ENCODE measurements at places on chromosomes 6 and 20.

GRCh38 chr6:158908606-158909005 lies 89.4 kb upstream of the EZR start:
- DNase-seq, result no peak

- DNase-seq, result no peak
These were observed 508.0 kb downstream of the QKI start for GRCh38 chr6:163922562-163922961.

DNA sequence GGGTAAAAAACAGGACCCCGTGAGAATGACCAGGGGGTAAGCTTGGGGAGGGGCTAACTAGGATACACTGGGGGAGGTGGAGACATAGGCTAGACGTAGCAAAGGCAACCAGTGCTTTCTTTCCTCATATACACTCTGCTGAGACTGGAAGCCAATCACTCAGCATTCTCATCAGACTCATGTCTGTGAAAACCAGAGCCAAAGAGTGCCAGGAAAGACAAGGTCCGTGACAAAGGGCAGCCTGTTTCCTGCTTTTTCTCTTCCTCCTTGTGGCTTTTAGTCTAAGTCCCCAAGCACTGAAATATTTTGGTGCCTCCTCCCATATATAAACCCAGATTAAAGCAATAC lies 97.9 kb upstream of the NEDD9 start:
- no peak for DNase-seq

DNA sequence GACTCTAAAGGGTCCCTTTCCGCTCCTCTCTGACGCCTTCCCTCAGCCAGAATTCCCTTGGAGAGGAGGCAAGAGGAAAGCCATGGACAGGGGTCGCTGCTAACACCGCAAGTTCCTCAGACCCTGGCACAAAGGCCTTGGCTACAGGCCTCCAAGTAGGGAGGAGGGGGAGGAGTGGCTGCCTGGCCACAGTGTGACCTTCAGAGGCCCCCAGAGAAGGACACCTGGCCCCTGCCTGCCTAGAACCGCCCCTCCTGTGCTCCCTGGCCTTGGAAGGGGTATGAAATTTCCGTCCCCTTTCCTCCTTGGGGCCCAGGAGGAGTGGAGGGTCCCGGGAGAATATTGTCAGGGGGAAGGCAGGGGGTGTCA lies 2.7 kb downstream of the VEGFA start:
- DNase-seq, result no peak

GRCh38 chr6:125753218-125753936 lies 3.9 kb downstream of the HEY2 start:
- DNase-seq, result no peak

DNA sequence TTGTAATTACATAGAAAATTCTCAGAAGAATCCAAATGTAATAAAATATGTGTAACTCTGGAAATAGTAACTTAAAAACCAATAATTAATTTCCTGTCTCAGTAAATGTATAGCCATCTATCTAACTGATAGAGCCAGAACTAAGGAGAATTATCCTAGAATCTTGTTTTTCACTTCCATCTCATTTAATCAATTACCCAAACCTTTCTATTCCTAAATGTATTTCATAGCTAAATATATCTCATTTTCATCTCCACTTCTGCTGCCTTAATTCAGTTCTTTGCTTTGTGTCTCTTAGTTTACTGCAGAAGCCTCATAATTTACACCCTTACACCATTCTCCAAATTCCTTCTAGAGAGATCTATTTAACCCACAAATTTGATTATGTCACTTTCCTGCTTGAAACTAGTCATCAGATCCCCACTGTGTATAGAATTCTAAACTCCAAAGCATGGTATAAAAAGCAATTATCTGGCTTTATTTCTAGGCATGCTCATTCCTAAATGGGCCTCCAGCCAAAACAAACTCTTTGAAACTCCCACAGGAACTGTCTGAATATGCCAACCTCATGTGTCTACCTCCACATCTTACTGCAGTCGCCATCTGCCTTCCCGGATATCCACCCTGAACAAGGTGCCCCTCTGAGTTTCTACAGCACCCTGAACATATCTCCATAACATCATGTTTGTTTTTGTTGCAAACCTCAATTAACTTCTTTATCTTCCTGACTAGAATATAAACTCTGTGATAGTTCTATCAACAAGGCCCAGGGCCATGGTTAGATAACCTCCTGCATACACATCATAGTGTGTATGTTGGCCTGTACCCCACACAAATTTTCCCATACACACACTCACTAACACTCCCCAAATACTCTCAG lies 70.5 kb upstream of the ADTRP start:
- DNase-seq, result no peak

DNA sequence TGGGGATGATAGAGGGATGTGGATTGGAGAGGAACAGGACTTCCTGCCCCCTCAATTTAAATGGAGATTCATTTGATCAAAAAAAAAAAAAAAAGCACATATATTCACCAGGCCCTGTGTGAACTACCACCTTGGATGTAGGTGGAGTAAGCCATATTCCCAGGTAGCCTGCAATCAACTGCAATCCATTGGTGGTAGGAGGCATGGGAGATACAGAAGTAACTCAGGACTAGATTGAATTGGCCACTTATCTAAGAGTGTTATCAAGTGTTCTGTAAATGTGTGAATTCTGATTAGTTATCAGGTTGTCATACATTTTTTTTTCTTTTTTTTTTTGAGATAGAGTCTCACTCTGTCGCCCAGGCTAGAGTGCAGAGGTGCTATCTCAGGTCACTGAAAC lies 124.1 kb upstream of the ESR1 start:
- DNase-seq, result no peak

- DNase-seq, result no peak
These were observed 175.2 kb downstream of the CDKAL1 start for GRCh38 chr6:20709451-20709850.

- no peak for DNase-seq
These were observed 173.0 kb upstream of the JAG1 start for GRCh38 chr20:10846766-10847165.

- no peak for DNase-seq
These were observed 64.7 kb upstream of the TIAM2 start for GRCh38 chr6:154930451-154930851.

DNA sequence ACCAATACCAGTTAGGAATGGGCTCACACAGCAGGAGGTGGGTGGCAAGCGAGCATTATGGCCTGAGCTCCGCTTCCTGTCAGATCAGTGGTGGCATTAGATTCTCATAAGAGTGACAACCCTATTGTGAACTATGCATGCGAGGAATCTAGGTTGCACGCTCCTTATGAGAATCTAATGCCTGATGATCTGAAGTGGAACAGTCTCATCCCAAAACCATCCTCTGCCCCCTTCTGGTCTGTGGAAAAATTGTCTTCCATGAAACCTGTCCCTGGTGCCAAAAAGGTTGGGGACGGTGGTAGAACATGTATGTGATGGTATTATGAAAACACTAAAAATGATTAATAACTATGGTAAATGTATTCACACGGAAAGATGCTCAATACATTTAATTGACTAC lies 99.7 kb upstream of the HIVEP1 start:
- no peak for DNase-seq

DNA sequence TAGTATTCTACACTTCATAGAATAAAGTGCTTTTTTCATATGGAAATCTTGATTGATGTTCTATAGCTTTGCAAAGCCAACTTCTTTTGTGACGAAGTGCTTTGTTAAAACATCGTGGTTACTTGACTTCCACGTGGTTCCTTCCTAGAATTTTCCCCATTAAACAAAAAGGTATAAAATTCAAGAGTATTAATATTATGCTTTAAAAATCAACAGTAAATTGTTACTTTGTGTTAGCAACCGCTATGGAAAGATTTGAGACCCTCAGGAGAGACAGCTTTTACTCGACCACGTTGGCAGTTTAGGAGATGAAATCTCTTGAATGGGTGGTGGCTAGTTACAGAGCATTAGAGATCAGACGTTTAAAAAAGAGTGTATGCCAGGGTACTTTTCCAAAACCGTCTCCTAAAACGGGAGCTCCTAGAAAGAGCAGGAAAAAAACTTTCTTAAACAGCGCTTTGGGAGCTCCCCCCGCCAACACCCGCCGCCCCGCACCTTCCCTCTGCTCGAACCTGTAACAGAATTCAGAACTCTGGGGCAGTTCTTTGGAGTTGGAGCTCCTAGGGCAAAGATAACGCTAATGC lies 920 bp downstream of the GJA1 start:
- no peak for DNase-seq

- DNase-seq, result no peak
These were observed 107.8 kb downstream of the CDC5L start for GRCh38 chr6:44495036-44495901.

- no peak for DNase-seq
These were observed 20.7 kb downstream of the C6orf15 start for GRCh38 chr6:31091680-31092079.

DNA sequence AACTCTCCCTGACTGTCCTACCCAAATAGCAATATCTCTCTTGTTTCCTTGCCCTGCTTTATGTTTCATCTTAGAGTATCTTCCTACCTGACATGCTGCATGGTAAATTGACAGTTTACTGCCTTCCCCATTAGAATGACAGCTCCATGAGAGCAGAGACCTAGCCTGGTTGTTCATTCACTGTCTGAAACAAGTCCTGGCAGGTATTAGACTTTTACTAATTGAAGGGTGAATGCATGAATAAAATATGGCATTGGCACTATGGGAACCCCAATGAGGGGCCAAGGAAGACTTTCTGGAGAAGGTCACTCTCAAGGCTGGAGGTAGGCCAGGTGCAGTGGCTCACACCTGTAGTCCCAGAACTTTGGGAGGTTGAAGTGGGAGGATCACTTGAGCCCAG lies 3.8 kb upstream of the CITED2 start:
- no peak for DNase-seq

DNA sequence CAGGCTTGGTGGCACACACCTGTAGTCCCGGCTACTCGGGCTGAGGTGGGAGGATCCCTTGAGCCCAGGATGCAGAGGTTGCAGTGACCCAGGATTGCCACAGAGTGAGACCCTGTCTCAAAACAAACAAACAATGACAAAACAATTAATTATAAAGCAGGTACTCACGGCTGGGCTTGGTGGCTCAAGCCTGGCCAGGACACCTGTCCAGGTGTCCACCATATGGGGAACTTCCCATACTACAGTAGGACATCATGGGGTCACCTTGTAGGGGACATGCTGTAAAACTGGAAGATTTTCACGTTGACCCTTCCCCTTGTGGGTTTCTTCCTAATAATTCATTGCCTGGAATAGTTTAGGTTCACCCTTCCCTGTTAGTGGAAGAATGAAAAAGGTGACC lies 30.7 kb upstream of the RPL7L1 start:
- no peak for DNase-seq

DNA sequence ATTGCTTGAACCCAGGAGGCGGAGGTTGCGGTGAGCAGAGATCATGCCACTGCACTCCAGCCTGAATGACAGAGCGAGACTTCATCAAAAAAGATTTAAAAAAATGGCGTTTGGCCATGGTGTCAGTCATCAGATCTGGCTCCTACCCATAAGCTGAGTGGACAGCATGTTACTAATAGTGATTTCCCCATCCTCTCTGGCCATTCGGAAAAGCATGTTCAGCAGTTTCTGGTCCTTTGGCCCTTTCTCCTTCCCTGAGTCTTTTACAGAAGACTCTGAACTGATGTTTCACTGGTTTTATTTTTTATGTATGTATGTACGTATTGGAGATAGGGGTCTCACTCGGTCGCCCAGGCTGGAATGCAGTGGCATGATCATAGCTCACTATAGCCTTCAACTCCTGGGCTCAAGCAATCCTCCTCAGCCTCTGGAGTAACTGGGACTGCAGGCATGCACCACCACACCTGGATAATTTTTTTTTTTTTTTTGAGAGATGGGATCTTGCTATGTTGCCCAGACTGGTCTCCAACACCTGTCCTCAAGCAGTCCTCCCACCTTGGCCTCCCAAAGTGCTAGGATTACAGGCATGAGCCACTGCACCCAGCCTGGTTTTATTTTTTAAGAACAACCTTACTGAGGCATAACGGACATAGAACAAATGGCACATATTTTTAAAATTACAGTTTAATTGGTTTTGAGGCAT lies 84.2 kb upstream of the CNKSR3 start:
- no peak for DNase-seq

- no peak for DNase-seq
These were observed 3.1 kb upstream of the RRBP1 start for GRCh38 chr20:17685168-17685567.

DNA sequence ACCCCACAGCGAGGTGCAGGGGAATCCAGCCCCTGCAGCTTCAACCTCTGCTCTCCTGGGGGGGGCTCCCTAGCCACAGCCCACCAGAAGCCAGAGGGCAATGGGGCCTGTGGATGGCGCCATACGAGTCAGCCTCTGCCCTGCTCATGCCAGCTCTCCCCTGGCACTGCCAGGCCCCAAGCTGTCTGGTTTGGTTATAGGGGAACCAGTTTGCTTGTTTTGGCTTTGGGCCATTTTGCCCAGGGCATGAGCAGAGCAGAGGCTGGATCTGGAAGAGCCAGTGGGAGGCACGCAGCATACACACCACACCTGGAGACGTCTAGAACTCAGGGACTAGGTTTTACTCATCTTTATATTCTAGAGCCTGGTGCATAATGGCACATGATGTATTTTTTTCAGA lies 66.7 kb upstream of the SLC22A16 start:
- no peak for DNase-seq

- DNase-seq, result no peak
These were observed 71.2 kb downstream of the ME1 start for GRCh38 chr6:83359638-83360037.

GRCh38 chr6:33906439-33906838 lies 102.6 kb upstream of the MLN start:
- DNase-seq, result no peak

DNA sequence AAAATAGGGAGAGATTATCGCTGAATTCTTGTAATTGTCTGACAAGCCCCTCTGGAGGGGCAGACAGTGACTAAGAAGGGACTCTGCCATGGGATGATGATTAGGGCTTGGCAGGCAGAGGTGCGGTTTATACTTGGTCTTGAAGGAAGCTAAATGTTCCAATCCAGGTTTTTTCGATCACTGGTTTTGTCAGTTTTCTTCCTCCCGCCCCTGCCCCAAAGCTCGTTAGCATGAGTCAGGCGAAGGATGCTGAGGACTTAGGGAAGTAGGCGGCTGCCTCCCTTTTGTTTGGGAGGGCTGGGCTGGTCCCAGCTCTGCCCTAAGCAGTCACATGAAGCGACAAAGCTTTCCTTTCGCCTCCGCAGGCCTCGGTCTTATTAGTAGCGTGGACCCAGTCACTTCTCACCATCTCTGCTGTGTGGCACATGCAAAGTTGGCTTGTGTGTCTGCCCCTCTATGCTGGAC lies 314.2 kb downstream of the CDC5L start:
- no peak for DNase-seq

DNA sequence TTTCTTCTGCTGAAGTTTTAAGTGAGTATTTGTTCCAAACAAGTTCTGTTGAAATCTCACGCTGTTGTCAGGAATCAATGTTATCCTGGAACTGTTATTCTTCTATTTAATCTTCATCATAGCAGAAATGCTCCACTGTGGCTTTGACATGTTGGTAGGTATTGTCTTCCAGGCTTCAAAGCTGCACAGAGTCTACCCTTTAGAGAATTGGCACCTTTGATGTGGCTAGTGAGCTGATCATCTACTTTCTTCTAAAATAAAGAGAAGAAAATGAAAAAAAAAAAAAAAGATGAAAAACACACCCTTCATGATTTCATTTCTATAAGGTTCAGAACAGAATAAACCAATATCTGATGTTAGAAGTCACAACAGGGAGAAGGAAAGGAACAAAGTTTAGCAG lies 5.8 kb upstream of the ZSCAN23 start:
- DNase-seq, result no peak

GRCh38 chr6:31578184-31579118 lies 3.1 kb downstream of the TNF start:
- no peak for DNase-seq
